ENCODE measurements at places on chromosomes 12 and 14. TPM values are rescaled to one million over a fixed set of nuclear protein-coding genes. Genes with fewer than 3 reads are reported as not detected.

GRCh38 chr12:98612696-98613334, 19.3 kb downstream of the SLC25A3 start:
- no peak for DNase-seq
- H3K27me3 ChIP-seq: no peaks in the 10 kb centered on the region
- no peaks in the 10 kb centered on the region for H3K36me3 ChIP-seq
- H3K4me1 ChIP-seq: no peaks in the 10 kb centered on the region

DNA sequence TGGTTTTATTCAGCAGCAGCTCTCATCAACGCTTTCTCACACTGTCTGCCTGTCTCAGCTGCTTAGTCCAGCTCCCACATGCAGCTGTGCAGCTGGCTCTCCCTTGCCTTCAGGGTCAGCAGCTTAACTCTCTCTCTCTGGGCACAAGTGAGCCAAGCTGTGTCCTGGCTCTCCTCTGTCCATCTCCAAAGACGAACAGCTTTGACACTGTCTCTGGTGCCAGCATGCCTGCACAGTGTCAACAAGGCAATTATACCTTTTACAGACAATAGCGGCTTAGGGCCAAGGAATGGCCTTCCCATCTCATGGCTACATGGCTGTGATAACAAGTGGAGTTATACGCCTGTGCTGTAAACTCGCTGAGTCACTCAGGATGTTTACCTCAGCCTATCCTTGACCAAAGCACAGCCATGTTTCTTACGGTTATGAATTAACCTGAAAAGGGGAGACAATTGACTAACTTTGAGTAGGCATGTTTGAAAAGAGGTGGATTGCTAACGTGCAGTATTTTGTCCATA, 38.4 kb upstream of the MANSC4 start:
- no peaks in the 10 kb centered on the region for H3K36me3 ChIP-seq
- H3K4me1 ChIP-seq: peaks cover 20% of the 10 kb centered on the region
- H3K4me3 ChIP-seq: no peak overlapping the region
- no peak for DNase-seq

DNA sequence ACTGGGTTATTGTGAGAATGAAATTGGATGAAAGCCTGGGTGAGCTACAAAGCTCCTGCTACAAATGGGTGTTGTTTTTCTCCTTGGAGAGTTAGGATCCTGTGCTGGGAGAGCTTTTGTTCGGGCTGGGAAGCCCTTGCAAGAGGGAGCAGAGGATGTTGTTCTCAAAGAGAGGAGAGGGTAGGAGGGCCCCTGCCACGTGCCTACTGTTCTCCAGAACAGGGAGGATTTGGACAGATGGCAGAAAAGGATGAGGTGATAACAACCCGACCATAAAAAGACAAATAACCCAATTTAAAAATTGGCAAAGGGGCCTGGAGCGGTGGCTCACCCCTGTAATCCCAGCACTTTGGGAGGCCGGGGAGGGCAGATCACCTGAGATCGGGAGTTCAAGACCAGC, 68.8 kb downstream of the GALNT16 start:
- H3K4me1 ChIP-seq: no peaks in the 10 kb centered on the region
- no peak overlapping the region for H3K27ac ChIP-seq
- no peaks in the 10 kb centered on the region for H3K36me3 ChIP-seq
- no peak for DNase-seq
- peaks cover 21% of the 10 kb centered on the region for H3K27me3 ChIP-seq
- H3K4me3 ChIP-seq: no peak overlapping the region

GRCh38 chr14:52018252-52018651, 28.9 kb downstream of the RTRAF start:
- peaks cover 8% of the 10 kb centered on the region for H3K27me3 ChIP-seq
- H3K27ac ChIP-seq: no peak overlapping the region
- no peak for DNase-seq
- no peak overlapping the region for H3K4me3 ChIP-seq

GRCh38 chr12:119406308-119406707, 71.8 kb downstream of the CCDC60 start:
- no peak for DNase-seq
- no peaks in the 10 kb centered on the region for H3K36me3 ChIP-seq
- no peak overlapping the region for H3K27ac ChIP-seq
- no peak overlapping the region for H3K4me3 ChIP-seq

GRCh38 chr12:120404271-120404670, 33.6 kb upstream of the COX6A1 start:
- no peak for DNase-seq
- no peak overlapping the region for H3K4me3 ChIP-seq
- peaks cover 28% of the 10 kb centered on the region for H3K27me3 ChIP-seq

WDHD1 gene
- total RNA-seq: 2.8 TPM

TSPAN19 gene
- not detected for total RNA-seq

INHBC gene
- not detected for total RNA-seq

ESYT1 gene
- total RNA-seq: 178 TPM

CELA1 gene
- 0.50 TPM for total RNA-seq

Measured in T-helper 17 cell (primary cell).